ENCODE measurements at places on chromosomes 3 and 15.

GRCh38 chr15:27043770-27044169, 72.8 kb downstream of the GABRG3 start:
- no peak for DNase-seq

- DNase-seq: no peak
Observed at GRCh38 chr3:166499636-166500035, 662.4 kb upstream of the BCHE start.

DNA sequence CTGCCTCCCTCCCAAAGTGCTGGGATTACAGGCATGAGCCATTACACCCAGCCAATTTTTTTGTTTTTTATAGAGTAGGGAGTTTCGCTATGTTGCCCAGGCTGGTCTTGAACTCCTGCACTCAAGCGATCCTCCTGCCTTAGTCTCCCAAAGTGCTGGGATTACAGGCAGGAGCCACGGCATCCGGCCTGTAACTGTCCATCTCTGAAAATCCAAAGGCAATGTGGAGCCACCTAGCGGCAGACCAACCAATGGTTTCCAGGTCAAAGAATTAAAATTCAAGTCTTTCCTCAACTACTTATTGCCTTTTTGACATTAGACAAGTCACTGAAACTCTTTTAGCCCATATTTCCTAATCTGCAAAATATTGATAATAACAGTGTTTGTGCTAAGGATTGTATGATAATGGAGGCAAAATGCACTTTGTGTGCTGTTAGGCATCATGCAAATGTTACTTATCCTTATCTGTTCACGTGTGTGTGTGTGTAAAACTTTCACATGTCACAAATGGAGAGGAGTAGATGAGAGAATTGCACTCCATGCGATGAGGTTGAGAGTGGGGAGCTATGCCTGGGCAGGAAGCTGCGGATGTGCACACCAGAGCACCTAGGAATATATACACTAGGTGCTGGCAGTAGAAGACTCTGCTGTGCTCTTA, 48.7 kb downstream of the COL8A1 start:
- peak; percentile 14 for DNase-seq

DNA sequence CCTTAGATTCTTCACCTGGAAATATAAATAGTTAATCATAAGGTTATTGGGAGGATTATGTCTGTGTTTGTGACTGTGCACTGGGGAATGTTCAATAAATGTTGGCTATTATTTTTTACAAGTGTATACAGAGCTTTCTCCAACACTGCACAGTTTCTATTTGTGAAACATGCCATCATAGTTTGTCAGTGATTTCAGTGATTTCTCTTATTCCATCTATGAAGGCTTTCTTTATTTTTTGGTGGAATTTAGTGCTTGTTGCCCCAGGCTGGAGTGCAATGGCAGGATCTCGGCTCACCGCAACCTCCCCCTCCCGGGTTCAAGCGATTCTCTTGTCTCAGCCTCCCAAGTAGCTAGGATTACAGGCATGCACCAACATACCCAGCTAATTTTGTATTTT, 545.0 kb upstream of the GRM7 start:
- DNase-seq: no peak

- no peak for DNase-seq
Observed at GRCh38 chr3:190580417-190580816, 66.5 kb downstream of the IL1RAP start.

DNA sequence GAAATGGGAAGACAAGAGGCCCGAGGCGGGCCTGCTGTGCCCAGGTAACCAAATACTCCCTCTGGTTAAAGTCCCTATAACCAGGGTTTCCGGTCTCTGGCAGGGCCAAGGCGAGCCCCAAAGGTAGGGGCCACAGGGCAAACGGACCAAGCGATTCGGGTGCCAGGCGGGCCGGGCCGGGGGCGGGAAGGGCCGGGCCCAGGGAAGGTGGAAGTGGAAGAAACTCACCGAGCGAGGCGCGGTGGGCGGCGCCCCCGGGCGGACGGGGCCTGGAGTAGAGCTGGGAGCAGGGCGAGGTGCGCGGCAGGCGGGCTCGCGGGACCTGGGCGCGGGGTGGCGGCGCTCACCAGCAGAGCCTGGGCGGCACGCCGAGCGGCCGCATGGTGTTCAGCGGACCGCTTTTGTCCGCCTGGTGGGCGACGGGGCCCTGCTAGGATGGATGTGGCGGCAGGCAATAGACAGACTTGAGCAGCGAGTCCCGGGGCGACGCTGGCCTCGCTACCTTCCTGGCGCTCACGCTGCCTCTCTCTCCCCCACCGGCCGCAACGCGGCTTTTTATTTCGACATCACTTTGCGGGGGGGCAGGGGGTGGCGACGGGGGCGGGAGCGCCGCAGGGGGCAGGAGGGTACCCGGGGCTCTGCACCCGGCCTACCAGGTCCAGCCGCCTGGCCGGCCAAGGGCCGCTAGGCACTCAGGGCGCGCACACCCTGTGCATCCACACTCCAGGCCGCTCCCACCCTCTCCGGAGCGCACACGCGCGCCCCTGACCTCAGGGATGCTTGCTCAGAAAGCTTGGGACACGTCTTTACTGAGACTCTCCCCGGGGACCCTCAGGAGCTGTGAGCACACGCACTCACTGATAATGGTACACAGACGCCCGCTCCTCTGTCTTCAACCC, at the start of gene GATA2:
TSS of gene GATA2 (minus strand) at position 531 of the 899 bp plus-strand sequence. CDS start 6,170 bp downstream, outside the sequence.
- no peak for DNase-seq

GRCh38 chr3:42493126-42493797, 9.2 kb upstream of the VIPR1 start:
- no peak for DNase-seq

GRCh38 chr15:31101262-31102038, at the start of gene TRPM1:
TRPM1 (minus strand) TSS chr15:31101725; CDS start chr15:31081355, 20,370 bp downstream.
- no peak for DNase-seq

- DNase-seq: no peak
Observed at GRCh38 chr3:132284781-132285619, 32.2 kb upstream of the ACP3 start.

GRCh38 chr3:154728285-154728684, 298.3 kb upstream of the GPR149 start:
- DNase-seq: no peak

- no peak for DNase-seq
Observed at GRCh38 chr3:172173316-172174254, 134.2 kb downstream of the FNDC3B start.

DNA sequence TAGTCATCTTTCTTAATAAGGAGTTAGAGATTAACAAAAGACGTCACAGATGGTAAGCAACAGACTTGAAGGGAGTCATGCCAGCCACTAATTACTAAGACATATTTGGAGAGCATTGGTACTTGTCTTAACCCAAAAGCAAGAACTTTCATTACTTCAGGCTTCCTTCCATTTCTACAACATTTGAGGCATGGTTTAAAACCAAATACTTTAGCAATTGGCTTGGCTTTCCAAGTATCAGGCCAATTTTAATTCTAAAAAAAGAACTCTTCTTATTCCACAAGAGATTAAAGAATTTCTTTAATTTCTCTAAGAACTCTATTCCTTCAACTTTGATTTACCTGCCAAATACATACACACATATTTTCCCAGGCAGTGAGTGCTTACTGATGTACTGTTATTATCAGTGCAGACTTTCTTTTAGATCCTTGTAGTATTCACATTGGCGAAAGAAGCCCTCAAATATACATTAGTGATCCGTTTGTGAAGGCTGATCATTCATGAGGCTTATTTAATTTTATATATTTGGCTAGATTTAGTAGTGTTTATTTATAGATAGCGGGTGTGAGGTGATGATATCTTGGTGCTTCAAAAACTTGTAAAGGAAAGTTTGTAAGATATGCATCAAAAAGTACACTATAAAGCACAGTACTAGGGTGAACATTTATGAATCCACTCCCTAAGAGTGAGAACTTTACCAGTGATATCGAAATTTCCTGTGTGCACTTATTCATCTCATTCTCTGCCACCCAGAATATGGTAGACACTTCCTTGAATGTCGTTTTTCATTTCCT, 229.2 kb downstream of the MFSD1 start:
- DNase-seq: no peak

DNA sequence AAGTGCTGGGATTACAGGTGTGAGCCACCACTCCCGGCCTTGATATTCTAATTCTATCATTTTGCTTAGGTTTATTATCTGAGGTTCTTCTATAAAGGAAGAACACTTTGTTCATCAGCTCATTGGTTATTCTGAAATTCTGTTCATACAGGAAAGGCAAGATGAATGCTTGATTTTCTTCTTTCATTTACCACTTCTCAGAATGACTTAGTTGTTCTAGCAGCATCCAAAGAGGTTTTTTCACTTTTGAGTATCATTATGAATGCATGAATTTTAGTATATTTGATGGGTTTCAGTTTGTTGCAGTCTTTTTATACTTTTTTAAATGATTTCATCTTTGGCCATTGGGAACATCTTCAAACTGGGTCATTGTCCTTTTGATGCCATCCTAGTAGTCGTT, 51.8 kb downstream of the RNF111 start:
- DNase-seq: no peak

DNA sequence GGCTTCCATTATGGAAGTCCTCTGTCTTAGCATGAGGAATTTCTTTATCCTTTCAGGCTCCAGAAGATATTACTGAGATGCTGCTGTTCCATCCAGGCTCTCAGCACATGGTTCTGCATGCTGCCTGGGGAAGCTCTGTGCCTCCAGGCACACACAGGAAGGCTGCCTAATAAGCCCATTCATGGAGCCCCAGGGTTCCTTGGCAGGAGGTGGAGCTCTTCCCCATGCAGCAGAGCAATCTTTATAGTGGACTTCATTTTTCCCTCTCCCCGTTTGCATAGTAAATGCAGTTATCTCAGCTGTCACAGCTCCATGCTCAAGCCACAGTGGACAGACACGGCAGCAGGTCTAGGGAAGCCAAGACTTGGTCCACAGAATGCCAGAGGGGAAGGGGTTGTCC, 57.6 kb downstream of the BOC start:
- no peak for DNase-seq

GRCh38 chr3:103554451-103554850, 1119.6 kb downstream of the ZPLD1 start:
- DNase-seq: no peak

- DNase-seq: no peak
Observed at GRCh38 chr3:94081884-94082283, 19.0 kb downstream of the NSUN3 start.

GRCh38 chr15:58390118-58390517, 41.7 kb upstream of the LIPC start:
- no peak for DNase-seq

DNA sequence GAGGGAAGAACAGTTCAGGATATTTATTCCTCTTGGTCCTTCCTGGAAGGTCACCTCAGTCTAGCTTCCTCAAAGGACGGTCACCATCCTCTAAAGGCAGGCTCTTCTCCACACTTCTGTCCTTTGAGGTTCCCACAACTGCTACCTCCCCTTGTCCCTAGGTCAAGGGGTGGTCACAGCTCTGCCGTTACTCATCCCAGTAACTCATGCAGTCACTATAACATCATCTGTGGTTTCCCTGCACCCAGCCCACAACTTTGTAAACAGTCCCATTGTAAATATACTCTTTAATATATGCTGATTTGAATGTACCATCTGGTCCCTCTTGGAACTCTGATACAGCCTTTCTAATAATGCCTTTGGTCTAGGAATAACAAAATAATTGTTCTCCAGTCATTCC, 887.4 kb downstream of the FHIT start:
- DNase-seq: no peak

DNA sequence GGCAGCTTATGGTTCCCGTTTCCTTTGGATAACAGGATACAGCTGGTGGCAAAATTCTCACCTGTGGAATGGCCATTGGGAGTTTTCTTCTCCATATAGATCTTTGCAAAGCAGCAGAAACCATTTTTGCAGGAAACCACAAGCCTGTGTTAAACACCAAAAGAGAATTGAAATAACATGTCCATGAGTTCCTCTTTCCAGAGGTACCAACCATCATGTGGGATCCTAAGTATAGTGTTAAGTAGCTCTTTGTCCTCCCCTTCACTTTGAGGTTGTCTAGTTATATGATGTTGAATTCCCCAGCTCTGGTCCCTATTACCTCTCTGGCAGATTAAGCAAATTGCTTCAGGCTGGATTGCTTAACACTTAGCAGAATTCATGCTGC, 94.9 kb downstream of the AKAP13 start:
- no peak for DNase-seq

GRCh38 chr3:152909180-152909883, 74.4 kb downstream of the P2RY1 start:
- no peak for DNase-seq

- DNase-seq: no peak
Observed at GRCh38 chr3:61730056-61730455, 168.7 kb downstream of the PTPRG start.

DNA sequence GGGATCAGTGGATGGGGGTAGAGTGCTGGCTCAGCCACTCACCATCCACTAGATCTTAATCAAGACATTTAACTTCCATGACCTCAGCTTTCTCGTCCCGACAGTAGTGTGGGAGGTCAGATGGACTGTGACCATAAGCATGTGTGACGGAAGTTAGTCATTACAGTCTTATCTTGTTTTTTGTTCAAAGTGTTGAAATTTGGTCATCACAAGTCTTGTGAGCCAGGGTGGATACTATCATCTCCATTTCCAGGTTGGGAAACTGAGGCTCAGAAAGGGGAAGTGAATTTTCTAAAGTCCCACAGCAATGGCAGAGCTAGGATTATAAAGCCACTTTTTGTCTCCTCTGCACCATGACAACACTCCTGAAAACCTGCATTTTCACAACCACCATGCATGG, 32.0 kb upstream of the ITGA11 start:
- DNase-seq: no peak

GRCh38 chr3:46670000-46670890, 23.2 kb downstream of the ALS2CL start:
- DNase-seq: no peak

- no peak for DNase-seq
Observed at GRCh38 chr15:60695713-60696522, 217.0 kb upstream of the ICE2 start.

GRCh38 chr15:68981941-68982340, 32.6 kb upstream of the NOX5 start:
- DNase-seq: no peak

- DNase-seq: no peak
Observed at GRCh38 chr3:106588739-106589138, 719.9 kb upstream of the CBLB start.

DNA sequence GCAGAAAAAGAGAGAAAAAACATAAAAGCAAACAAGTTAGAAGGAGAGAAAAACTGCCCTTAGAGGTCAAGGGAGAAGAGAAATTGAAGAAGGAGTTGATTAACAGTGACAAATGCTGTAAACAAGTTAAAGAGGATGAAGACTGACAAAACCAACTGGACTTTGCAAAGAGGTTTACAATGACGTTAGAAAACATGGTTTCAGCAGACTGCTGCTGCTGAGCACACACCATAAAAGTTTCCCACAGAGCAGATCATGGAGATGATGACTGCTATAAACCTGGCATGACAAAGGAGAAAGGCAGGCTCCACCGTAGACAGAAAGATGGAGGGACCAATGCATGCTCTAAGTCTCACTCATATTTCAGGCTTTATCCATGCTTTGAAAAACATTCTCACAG, 78.7 kb downstream of the POLQ start:
- no peak for DNase-seq

GRCh38 chr15:76386178-76386577, 49.6 kb downstream of the ISL2 start:
- no peak for DNase-seq

GRCh38 chr3:48715174-48715800, 1.7 kb downstream of the IP6K2 start:
- DNase-seq: no peak

GRCh38 chr3:152893647-152894046, 58.7 kb downstream of the P2RY1 start:
- no peak for DNase-seq
